ENCODE measurements at places on chromosomes 12 and 14.

GRCh38 chr12:93215290-93215678 lies 162.4 kb upstream of the NUDT4 start:
- H3K4me1 ChIP-seq = peaks cover 17% of the 10 kb centered on the region
- no peak for DNase-seq
- no peak overlapping the region for H3K4me3 ChIP-seq
- H3K27ac ChIP-seq = no peak overlapping the region
- H3K36me3 ChIP-seq = peaks cover 4% of the 10 kb centered on the region

DNA sequence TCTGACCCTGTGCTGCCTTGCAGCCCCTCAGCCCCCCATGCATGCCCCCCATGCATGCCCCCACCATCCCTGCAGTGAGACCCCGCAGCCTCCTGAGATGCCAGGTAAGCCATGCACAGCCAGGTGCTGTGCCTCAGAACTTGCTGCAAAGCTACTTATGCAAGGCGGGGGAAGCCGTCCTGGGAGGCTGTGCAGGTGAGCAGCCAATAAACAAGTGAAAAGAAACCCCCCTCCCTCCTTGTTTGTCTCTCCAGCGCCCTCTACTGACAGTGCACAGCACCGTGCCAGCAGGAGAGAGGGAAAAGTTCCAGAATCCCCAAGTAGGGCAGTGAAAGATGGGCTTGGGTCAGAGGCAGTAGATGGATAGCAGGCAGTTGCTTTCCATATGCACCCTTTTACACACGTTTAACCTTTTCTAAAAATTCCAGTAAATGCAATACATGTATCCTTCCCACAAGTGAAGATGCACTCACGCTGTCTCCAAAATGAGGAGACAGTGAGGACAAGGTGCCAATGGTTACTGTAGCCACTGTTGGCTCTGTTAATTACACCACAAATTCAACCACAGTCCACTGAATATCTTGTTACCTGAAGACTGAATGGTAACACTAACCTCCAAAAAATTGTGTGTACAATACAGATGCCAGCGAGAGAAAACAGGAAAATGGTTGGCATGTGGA lies 18.0 kb downstream of the TNFAIP2 start:
- H3K4me1 ChIP-seq = peaks cover 19% of the 10 kb centered on the region
- no peaks in the 10 kb centered on the region for H3K36me3 ChIP-seq
- H3K27ac ChIP-seq = no peak overlapping the region

GRCh38 chr14:24818058-24818822 lies 184.2 kb upstream of the GZMB start:
- no peak for DNase-seq
- H3K27me3 ChIP-seq = peaks cover 10% of the 10 kb centered on the region
- no peak overlapping the region for H3K27ac ChIP-seq
- H3K4me1 ChIP-seq = no peaks in the 10 kb centered on the region

- H3K27ac ChIP-seq = no peak overlapping the region
- H3K4me1 ChIP-seq = no peaks in the 10 kb centered on the region
- no peak overlapping the region for H3K4me3 ChIP-seq
- peak; percentile 18 for DNase-seq
- peaks cover 6% of the 10 kb centered on the region for H3K27me3 ChIP-seq
Observed at GRCh38 chr12:40946612-40947194, 241.4 kb upstream of the PDZRN4 start.

GRCh38 chr12:83904175-83904574 lies 1008.4 kb downstream of the SLC6A15 start:
- no peaks in the 10 kb centered on the region for H3K27me3 ChIP-seq
- H3K4me3 ChIP-seq = peak overlapping the region; percentile 79
- no peaks in the 10 kb centered on the region for H3K36me3 ChIP-seq
- no peak overlapping the region for H3K27ac ChIP-seq

DNA sequence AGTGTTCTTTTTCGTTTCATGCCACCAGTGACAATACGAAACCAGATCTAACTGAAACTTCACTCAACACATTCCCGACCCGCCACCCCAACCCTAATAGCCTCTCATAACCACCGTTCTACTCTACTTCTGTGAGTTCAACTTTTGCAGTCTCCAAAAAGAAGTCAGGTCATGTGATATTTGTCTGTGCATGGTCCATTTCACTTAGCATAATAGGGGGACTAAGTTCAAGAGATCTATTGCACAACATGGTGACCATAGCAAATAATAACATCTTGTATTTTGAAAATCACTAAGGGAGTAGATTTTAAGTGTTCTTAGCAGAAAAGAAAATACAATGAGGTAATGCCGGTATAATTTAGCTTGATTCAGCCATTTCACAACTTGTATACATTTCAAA lies 376.4 kb downstream of the DIO2 start:
- no peaks in the 10 kb centered on the region for H3K27me3 ChIP-seq
- H3K4me1 ChIP-seq = no peaks in the 10 kb centered on the region
- H3K27ac ChIP-seq = no peak overlapping the region
- H3K4me3 ChIP-seq = no peak overlapping the region
- no peak for DNase-seq

DNA sequence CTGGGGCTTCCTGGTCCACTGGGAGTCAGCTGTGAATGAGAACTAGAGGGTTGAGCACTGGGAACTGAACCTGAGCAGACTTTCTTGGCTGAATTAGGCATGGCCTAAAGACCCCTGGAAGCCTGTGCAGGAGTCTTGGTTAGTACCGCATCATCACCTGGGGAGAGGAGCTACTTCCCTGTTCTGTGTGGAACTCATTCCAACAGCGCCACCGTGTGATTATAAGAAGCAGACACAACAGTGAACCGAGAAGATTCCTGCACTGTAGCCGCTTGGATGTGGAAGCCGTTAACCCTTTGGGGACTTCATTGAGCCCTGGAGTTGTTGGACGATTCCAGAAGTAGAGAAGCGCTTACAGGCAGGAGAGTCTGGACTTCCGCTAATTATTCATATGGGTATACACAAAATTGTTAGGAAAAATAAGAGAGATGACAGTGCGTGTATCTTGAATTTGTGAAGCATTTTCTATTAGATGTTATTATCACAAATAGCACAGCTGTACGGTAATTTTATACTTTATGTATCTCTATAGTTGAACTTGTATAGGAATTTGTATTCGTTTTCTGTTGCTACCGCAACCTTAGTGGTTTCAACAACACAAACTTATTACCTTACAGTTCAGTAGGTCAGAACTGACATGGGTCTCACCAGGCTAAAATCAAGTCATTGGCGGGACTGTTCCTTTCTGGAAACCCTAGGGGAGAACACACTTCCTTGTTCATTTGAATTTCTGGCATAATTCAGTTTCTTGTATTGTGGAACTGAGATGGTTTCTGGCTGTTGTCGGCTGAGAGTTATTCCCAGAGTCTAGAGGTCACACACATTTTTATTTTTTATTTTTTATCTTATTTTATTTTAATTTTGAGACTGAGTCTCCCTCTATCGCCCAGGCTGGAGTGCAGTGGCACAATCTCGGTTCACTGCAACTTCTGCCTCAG lies 100.7 kb downstream of the C2CD5 start:
- H3K27ac ChIP-seq = no peak overlapping the region
- H3K4me3 ChIP-seq = no peak overlapping the region
- DNase-seq = peak; percentile 65
- no peaks in the 10 kb centered on the region for H3K27me3 ChIP-seq

DNA sequence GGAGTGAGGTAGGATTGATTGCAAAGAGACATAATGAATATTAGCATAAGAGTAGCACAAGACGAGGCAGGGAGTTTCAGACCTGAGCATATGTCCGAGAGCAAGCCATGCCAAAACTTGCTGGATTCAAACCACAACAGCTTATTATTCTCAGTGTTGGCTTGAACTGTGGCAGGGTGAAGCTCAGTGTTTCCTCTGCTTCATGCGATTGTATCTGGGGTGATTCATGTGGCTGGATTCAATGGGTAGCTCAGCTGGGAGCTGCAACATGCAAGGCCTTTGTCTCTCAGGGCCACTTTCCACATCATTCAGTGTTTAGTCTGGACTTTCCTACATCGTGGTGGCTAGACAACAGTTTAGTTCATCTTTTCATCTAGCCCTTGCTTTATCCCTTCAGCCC lies 22.1 kb upstream of the E2F7 start:
- no peak overlapping the region for H3K27ac ChIP-seq
- H3K4me3 ChIP-seq = no peak overlapping the region
- H3K4me1 ChIP-seq = peaks cover 25% of the 10 kb centered on the region
- H3K27me3 ChIP-seq = peaks cover 4% of the 10 kb centered on the region

- peaks cover 32% of the 10 kb centered on the region for H3K27me3 ChIP-seq
- DNase-seq = no peak
- peaks cover 5% of the 10 kb centered on the region for H3K36me3 ChIP-seq
- no peak overlapping the region for H3K4me3 ChIP-seq
- H3K4me1 ChIP-seq = no peaks in the 10 kb centered on the region
- H3K27ac ChIP-seq = no peak overlapping the region
Observed at GRCh38 chr14:71311061-71311460, 403.8 kb downstream of the PCNX1 start.

DNA sequence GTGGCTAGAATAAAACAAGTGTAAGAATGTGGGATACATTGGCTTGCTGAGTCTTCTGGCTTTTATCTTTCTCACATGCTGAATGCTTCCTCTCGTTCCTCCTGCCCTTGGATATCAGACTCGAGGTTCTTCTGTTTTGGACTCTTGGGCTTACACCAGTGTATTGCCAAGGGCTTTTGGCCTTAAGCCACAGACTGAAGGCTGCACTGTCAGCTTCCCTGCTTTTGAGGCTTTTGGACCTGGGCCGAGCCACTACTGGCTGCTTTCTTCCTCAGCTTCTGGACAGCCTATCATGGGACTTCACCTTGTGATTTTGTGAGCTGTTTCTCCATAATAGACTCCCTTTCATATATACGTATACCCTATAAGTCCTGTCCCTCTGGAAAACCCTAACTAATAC lies 300.9 kb upstream of the STXBP6 start:
- H3K4me1 ChIP-seq = no peaks in the 10 kb centered on the region
- DNase-seq = no peak
- H3K4me3 ChIP-seq = no peak overlapping the region
- H3K27me3 ChIP-seq = peaks cover 4% of the 10 kb centered on the region
- no peak overlapping the region for H3K27ac ChIP-seq
- no peaks in the 10 kb centered on the region for H3K36me3 ChIP-seq

GRCh38 chr12:52525661-52526499 lies 5.7 kb upstream of the KRT5 start:
- peaks cover 12% of the 10 kb centered on the region for H3K27me3 ChIP-seq
- no peak for DNase-seq
- no peaks in the 10 kb centered on the region for H3K4me1 ChIP-seq
- no peak overlapping the region for H3K27ac ChIP-seq
- no peak overlapping the region for H3K4me3 ChIP-seq

DNA sequence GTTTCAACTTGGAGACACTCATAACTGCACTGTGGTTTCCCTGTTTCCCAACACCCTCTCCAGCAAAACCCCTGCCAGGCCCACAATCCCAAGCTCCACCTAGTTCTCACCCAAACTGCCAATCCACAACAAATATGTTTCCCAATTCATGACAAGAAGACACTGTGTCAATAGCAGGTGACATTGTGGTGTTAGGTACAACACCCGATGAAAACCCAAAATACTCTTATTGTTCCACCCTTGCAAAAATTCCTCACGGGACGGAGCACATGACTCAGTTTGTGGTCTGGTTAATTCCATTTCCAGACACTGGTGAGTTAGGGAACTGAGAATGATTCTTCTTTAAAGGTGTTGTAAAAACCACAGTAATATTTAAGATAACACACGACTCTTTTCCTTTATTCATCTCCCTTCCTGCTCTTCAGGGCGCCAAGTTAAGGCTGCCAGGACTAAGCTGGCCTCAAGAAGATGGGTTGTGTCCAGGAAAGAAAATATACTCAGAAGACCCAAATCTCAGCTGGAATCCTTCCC lies 735.5 kb downstream of the MED13L start:
- H3K4me1 ChIP-seq = no peaks in the 10 kb centered on the region
- H3K36me3 ChIP-seq = no peaks in the 10 kb centered on the region
- DNase-seq = no peak
- peaks cover 5% of the 10 kb centered on the region for H3K27me3 ChIP-seq
- H3K27ac ChIP-seq = no peak overlapping the region
- no peak overlapping the region for H3K4me3 ChIP-seq

- H3K27me3 ChIP-seq = peaks cover 26% of the 10 kb centered on the region
- no peaks in the 10 kb centered on the region for H3K36me3 ChIP-seq
- H3K4me1 ChIP-seq = peaks cover 30% of the 10 kb centered on the region
- H3K27ac ChIP-seq = no peak overlapping the region
- no peak overlapping the region for H3K4me3 ChIP-seq
Observed at GRCh38 chr14:92397150-92397952, 74.4 kb downstream of the SLC24A4 start.

- H3K36me3 ChIP-seq = no peaks in the 10 kb centered on the region
- no peaks in the 10 kb centered on the region for H3K4me1 ChIP-seq
- no peak overlapping the region for H3K27ac ChIP-seq
- DNase-seq = no peak
Observed at GRCh38 chr14:62270236-62270635, 508.0 kb downstream of the SNAPC1 start.

DNA sequence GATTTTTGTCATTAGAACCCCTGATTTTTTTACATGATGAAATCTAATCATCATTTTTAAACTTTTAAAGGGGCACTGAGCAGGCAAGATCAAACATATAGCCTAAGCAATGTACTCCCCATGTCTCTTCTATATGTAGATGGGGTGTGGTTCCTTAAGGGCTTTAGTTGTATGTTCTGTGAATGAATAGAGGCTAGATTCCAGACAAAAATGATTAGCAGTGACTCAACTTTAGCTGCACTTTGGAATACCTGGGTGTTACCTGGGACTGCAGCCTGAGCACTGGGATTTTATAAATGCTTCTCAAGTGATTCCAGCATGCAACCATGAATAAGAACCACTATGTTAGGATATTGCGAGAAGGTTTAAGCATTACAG lies 256.7 kb upstream of the PLEKHG7 start:
- H3K27ac ChIP-seq = peak overlapping the region; percentile 100
- no peaks in the 10 kb centered on the region for H3K27me3 ChIP-seq
- H3K36me3 ChIP-seq = peaks cover 9% of the 10 kb centered on the region
- peaks cover 67% of the 10 kb centered on the region for H3K4me1 ChIP-seq
- H3K4me3 ChIP-seq = peak overlapping the region; percentile 74

DNA sequence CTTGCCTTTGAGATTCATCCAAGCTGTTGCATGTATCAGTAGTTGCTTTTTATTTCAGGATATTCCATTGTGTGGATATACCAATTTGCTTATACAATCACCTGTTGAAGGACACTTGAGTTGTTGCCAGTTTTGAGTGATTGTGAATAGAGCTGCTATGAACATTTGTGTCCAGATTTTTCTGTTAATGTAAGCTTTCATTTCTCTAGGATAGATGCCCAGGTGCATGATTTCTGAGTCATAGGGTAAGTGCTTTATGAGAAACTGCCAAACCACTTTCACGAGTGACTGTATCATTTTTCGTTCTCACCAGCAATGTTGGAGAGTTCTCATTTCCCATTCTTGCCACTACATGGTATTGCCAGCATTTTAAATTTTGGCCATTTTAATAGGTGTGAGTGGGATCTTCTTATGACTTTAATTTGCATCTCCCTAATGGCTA lies 434.6 kb upstream of the RGS6 start:
- H3K4me3 ChIP-seq = no peak overlapping the region
- H3K4me1 ChIP-seq = peaks cover 59% of the 10 kb centered on the region
- peaks cover 9% of the 10 kb centered on the region for H3K36me3 ChIP-seq
- no peak overlapping the region for H3K27ac ChIP-seq

GRCh38 chr12:30622509-30622908 lies 73.2 kb downstream of the IPO8 start:
- no peaks in the 10 kb centered on the region for H3K27me3 ChIP-seq
- no peak overlapping the region for H3K4me3 ChIP-seq
- H3K36me3 ChIP-seq = no peaks in the 10 kb centered on the region
- DNase-seq = no peak
- no peak overlapping the region for H3K27ac ChIP-seq

Measured in naive B cell (primary cell).